Stimulated activated CD8-positive, alpha-beta memory T cell treated with anti-CD3 and anti-CD28 coated beads, Interleukin-7, amount 100 ng/mL, for 1 hour (primary cell): ENCODE measurements at places on chromosomes 3 and 15.

- no peak for DNase-seq
These were observed 130.7 kb downstream of the EBLN2 start for GRCh38 chr3:73192036-73192738.

DNA sequence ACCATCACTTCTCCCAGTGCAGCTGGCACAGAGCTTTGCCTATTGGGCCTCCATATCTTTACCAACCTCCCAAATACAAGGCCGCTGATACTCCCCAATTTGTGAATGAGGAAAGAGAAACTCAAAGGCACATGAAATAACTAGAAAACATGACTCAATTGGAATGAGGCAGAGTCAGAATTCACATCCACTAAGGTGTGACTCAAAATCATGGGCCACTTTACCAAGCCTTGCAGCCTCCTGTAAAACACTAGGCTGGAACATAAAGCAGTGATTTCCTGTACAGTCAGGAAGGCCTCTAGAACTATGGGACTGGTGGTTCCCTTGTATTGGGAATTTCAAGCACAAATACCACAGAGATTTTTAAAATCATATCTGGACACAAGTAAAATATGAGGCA, 128.6 kb downstream of the DCLK3 start:
- no peak for DNase-seq

- DNase-seq, result no peak
These were observed 56.1 kb upstream of the TRPM1 start for GRCh38 chr15:31157644-31158069.

GRCh38 chr3:66411474-66411873, 89.3 kb downstream of the LRIG1 start:
- DNase-seq, result no peak

GRCh38 chr3:15714448-15714847, 83.3 kb downstream of the ANKRD28 start:
- DNase-seq, result no peak

DNA sequence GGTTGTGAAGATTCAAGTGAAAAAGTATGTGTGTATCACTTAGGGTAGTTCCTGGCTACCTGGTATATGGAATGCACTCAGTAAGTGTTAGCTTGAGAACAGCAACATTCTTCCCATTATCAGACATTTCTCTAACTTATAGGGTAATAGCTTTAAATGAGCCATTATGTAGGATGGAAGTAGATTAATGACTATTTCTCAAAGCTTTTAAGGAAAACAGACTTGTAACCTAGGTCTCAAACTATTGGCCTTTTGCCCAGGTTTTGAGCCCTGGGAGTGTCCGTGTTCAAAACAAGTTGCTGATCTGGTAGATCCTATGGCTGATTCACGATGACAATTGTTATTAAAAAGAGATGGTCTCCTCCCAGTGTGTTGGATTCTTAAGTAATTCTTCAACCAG, 129.1 kb upstream of the UMPS start:
- DNase-seq, result no peak

GRCh38 chr3:13275376-13276005, 144.6 kb downstream of the NUP210 start:
- no peak for DNase-seq

DNA sequence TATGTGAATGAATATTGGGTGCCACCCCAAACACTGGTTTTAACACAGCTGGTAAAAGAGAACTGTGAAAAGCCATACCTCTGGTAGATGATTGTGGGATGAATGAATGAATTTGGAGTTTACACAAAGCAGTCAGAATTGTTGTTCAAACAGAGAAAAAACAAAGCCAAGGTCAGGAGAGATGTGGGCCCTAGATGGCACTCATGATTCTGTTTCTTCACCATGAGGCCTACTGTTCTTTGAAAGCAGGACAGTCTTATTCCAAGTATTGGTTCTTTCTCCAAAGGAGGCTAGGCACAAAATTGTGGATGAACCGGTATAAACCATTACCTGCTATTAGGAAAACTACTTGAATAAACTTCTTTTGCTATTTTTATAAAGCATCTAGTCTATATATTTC, 97.6 kb downstream of the SAMMSON start:
- DNase-seq, result no peak

DNA sequence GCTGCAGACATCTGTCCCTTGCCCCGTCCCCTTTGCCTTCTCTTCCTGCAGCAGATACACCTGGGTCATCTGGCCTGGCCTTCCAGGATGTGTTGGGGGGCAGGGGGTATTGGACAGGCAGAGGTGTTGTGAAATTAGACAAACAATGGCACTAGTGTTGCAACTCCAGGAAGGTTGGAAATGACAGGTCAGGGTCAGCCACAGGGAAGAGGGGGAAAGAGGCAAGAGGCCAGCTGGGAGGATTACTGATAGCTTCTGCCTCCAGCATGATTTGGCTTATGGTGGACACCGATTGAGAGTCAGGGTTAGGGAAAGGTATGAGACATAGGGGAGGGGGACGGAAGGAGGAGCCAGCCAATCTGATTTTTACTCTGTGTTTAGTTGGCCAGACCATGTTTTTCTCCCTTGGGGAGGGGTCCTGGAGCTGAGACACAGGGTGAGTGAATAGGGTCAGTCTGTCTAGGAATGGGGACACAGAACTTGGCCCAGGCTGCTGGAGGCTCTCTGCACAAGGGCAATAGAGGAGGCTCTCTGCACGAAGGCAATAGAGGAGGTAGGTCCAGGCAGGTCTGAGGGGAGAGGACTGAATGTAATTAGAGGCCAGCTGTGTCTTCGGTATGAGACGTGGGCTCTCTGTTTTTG, 3.4 kb upstream of the ATP2B2 start:
- no peak for DNase-seq

DNA sequence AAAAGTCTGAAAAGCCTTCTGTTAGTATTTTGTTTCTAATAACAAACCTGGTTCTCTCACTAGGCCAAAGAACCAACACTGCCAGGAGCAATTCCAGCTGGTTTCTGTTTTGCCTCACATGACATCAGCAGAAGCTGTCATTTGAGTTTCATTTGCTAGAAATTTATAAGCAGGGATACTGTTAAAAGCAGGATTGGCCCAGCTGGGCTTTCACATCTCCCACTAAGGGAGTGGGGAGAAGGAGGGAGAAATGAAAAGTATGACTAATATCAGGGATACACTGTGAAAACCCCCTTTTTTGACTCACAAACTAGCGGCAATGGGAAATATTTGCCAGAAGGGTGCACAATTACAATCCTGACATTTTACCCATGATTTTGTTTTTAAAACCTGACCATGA, 5.3 kb downstream of the CCDC80 start:
- no peak for DNase-seq

GRCh38 chr3:55165704-55166405, 238.0 kb upstream of the LRTM1 start:
- no peak for DNase-seq

GRCh38 chr15:92142242-92143232, 251.1 kb upstream of the ST8SIA2 start:
- DNase-seq, result no peak

- DNase-seq, result no peak
These were observed 484.6 kb upstream of the TBL1XR1 start for GRCh38 chr3:177681852-177682251.

DNA sequence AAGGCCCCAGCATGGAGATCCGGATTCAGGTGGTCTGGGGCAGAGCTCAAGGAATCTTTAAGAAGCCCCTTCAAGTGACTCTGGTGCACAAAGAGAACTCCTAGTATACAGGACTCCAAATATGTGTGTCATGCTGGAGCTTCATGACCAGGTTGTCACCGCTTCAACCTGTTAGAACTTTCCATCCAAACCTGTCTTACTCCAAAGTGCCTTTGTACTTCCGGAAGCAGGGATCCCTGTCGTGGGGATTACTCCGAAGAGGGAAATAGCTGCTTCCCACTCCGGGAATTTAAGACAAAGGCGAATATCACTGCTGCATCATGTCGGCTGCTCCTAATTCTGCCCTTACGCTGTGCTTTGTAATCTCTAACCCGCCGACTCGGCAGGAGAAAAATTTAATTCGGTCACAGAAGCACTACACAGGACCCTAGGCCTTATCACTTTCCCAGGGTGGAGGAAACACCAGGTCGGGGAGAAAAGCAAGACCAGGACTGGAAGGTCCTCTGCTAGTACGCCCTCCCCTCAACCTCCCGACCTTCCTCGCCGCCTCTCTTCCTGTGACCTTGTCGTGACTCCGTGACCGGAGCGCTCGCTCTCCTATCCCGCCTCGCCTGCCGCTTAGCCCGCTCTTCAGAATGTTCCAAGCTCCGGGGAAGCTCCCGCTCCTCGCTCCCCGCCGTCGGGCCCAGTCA, 730 bp downstream of the HIGD1A start:
- peak; percentile 3 for DNase-seq
